Activated CD4-positive, CD25-positive, alpha-beta regulatory T cell (primary cell): ENCODE measurements at places on chromosomes 6 and 20.

DNA sequence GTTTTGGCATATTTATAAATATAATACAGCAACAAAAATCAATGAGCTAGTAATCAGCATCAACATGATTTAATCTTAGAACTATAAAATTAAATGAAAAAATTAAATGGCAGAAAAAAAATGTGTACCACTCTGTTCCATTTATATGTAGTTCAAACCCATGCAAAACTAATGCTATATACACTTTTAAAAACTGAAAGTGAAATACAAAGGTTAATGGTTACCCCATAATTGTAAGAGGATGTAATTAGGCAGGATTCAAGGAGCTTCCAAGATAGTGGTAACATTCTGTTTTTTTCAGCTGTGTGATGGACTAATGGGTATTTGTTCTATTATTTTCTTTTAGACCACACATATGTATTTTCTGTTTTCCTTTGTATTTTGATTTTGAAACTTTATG lies 492.1 kb downstream of the UTRN start:
- no peak for DNase-seq

GRCh38 chr20:10877342-10877741 lies 203.5 kb upstream of the JAG1 start:
- DNase-seq: no peak

GRCh38 chr6:161100072-161100471 lies 108.5 kb downstream of the MAP3K4 start:
- DNase-seq: no peak

DNA sequence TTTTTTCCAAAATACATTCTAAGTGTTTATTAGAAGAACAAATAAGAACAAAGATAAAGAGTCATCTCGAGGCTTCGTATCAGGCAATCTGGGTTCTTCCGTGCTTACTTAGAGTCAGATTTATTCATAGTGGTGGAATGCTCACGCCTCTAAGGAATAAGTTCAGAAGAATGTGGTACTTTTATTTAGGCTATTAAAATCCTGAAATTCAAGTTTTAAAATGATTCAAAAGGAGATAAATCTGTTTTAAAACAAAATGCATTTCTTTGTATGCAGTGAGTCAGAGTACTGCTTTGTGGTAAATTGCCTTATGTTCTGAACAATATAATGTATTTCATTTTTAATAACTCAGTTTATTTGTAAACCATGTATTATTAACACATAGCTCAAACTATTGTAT lies 89.1 kb downstream of the FUT9 start:
- DNase-seq: no peak

DNA sequence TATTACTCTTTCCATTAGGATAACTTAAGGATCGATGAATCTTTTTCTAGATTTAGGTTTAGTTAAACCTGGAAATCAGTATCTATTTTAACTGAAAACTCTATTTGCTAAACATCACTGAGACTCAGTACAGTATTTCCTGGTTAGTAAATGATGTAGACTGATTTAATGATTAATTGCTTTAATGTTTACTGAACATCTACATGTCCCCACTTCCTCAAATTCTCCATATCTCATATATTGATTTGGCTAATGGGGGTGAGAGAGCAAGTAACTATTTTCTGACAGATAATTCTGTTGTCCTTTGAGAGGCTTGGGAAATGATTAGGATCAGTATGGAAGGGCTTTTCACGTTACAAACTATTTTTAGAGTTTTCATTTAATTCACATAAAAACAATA lies 10.3 kb downstream of the MKKS start:
- DNase-seq: no peak

- no peak for DNase-seq
Observed at GRCh38 chr6:170047823-170048222, 243.1 kb downstream of the DLL1 start.

- DNase-seq: no peak
Observed at GRCh38 chr6:163164175-163164900, 250.2 kb upstream of the QKI start.

DNA sequence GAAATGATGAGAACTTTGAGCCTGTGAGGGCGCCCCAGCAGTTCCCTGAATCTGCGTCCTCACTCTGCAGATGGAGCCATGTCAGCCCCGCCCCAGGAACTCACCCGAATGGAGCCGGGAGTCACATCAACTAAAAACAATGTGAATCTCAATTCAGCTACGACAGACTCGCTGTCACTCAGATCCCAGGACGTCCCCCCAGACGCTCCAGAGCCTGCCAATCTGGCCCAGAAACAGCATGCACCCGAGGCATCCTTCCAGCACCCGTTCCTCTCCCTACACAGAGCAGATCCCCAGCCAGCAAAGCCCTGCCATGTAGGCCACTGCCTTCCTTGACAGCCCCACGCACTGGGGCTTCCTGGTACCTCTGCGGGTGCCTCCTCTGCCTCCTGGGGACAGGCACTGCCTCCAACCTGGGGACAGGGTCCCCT lies 248.0 kb downstream of the TTLL2 start:
- no peak for DNase-seq

DNA sequence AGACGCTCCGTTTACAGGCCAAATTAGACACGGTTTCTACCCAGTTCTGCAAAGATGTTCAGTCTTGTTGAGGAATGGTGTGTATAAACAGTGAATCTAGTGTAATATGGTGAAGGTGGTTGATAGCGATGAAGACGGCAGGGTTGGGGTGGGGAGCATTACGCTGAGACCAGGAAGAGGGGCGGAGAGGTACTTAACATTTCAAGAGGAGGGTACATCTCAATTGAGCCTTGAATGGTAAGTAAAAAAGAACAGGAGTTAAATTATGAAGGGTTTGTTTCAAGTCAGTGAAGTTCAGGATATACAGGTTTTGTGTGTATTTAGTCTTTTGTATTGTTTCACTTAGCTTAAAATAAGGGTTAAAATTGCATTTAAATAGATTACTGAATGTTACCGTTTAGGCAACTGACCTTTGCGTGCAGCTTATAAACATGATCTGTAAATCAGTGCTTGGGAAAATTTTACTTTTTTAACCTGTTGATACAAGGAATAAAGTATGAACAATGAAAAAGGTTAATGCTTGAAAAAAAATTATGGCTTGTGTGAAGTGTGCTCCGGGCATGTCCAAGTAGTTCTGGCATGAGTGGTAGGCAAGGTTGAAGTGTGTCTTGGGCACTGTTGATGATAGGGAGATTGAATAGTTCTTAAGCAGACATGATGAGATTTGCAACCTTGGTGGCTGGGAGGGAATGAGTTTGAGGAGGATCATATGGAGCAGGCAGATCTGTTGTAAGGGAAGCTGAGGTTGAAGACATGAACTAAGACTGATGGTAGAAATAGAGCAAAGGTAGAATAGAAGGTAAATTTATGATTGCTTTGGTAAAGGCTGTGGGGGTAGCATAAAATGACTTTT lies 842 bp downstream of the POLR1C start:
- DNase-seq: no peak

GRCh38 chr6:15481390-15482291 lies 181.2 kb downstream of the DTNBP1 start:
- no peak for DNase-seq

GRCh38 chr6:16712931-16713484 lies 48.3 kb downstream of the ATXN1 start:
- DNase-seq: no peak

GRCh38 chr20:56730996-56731395 lies 101.9 kb downstream of the TFAP2C start:
- DNase-seq: no peak

DNA sequence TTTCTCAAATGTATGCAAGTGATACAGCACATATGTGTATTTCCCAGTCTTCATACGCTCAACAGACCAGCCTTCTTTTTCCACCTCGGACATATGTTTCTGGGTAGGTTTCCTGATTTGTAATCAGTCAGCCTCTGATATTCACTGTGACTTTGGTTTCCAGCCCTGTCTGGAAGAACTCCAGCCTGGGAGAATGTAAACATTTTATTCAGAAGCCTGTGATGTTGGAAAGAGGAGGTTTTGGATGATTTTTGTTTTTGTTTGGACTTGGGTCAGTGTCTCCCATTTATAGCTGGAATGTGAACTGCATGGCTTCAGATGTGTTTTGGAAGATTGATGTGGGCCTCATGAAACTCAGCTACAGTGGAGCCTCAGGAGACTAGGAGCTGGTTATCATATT lies 172.2 kb upstream of the CENPW start:
- DNase-seq: no peak

DNA sequence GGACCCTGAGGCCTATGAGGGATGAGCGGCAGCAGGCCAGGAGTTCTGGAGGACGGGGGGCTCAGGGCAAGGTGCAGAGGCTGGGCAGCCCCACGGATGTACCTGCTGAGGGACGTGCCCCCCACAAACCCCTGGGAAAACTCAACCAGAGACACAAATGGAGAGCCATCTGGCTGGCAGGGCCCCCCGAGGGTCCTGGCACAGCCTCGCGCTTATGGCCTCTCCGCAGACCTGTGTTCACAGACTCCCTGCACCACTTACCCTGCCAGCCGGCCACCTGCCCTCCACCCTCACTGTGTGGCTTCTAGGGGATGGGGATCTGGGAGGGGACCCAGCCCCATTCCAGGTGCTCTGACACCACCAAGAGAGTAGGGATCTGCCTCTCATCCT lies 3.4 kb upstream of the ZBTB46 start:
- DNase-seq: no peak

DNA sequence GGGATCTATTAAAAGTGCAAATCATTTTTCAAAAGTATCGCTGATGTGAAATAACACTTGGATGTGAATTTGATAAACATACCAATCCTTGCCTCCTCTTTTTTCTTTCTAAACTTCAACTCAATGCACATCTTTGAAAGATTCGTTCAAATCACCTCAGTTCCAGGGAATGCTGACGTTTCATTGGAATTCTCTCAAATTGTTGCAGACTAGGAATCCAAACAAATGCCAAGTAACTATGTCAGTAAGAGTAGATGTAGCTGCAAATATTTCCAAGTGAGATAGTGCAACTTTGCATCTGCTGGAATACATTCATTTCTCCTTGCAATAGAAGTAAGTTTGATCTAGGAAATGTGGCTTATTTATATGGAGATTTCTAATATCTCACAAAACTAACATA lies 220.7 kb downstream of the FUT9 start:
- DNase-seq: no peak

GRCh38 chr6:114042267-114043016 lies 71.5 kb upstream of the HDAC2 start:
- no peak for DNase-seq

- DNase-seq: no peak
Observed at GRCh38 chr6:33779290-33779689, 9.6 kb downstream of the LEMD2 start.

DNA sequence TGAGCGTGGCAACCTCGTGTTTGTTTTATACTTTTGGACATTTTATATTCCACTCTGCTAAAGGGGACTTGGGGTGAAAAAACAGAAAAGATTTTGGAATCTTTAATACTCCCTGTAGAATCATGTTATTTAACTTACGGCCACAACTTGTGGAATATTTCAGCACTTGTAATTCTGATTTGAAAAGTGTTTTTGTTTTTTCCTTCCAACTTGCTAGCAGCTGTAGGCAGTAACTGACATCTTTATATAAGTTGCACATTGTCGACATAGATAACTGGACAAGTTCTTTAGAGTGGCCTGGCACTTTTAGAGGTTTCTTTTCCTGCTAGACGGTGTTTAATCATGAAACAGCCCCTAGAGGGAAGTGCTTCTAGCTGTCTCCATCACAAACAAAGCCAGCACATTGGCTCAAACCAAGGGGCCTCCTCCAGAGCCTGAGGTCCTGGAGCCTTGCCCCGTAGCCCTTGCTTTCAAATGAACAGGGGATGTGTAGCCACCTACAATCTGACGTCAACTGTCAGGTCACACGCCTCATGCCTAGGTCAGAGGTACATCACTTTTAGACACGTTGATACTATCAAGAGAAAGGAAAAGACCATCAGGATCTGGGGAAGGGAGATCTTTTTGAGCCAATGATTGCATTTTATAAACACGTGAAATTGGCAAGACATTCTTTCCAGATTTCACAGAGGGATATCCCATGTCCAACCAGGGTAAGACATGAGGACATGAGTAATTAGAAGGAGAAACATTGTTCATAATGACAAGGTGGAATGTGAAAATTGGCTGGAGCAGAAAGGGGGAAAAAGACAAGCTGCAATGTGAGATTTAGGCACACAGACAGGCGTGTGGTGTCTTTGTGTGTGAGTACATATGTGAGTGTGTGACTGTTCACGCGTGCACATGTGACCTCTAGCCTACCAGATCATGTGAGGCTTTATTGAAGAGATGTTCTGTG lies 92.1 kb downstream of the TXNDC5 start:
- no peak for DNase-seq

DNA sequence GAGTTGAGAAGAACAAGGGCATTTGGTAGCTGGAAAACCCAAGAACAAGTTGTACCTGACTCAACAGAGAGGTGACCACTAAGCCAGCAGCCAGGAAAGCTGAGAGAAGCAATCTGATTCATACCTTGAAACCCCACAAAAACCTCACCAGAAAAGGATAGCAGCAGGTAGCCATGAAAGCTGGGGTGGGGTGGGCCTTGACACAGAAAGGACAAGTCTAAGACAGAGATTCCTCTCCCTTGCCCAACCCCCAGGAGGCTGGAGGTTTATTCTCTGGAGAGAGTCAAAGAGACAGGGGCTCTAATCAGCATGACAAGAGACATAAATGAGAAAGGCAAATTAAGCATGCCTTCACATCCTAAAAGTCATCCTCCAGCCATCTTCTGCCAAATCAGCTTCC lies 151.7 kb upstream of the DST start:
- DNase-seq: no peak

DNA sequence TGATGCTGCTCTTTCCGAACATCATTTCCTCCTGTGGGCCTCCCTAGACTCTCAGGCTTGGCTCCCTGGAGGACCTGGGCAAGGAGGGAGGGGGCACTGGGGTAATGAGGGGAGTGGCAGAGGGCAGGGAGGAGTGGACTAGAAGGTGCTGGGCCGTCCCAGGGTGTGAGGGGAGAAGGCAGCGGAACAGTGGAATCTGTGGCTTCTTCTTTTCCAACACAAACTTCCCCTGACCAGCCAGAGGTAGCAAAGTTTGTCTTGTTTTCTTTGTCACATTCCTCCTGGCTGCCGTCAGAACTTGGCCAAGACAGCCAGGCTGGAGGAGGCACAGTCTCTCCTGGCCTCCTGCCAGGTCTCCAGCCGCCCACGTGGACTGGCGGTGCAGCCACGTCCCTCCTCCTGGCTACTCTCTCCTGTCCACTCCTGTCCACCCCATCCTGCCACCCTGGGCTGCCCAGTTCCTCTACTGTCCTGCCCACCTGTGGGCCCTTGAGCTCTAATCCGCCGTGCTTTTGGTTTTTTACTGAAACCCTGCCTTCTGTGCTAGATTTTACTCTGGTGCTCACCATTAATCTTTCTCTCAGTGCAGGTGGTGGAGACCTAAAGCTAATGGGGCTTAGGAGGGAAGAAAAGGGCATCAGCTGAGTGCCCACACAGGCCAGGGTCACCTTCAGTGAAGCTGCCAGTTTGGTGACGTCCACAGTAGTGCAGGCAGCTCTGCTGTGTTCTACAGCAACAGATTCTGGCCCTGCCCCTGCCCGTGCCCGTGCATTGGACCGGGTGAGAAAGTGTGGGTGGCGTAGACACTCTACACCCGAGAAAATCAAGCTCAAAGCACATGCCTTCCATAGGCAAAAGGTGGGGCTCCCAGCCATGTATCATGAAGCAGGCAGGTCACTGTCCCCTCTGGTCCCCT lies 2.8 kb upstream of the CDSN start:
- no peak for DNase-seq
